Putamen (tissue), 1 donor: ENCODE measurements at places on chromosomes 16 and 17.

GRCh38 chr16:88531931-88532433 lies 38.2 kb upstream of the ZC3H18 start:
- no peak for DNase-seq

GRCh38 chr16:89511374-89511773 lies 3.2 kb downstream of the SPG7 start:
- no peak for DNase-seq

DNA sequence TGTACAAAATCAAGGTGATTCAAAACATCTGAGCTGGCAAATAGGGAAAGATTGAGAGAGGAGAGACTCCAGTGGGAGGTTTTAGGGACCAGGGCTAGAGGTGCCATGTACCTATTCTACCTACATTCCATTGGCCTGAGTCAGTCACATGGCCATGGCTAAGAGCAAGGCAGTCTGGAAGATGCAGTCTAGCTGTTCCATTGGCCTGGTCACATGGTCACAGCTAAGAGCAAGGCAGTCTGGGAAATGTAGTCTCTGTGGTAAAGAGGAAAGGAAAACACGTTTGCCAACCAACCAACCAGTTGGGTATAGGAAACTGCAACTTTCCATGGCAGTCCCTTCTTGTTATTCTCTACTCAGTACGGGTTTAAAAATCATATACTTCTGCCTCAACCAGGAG lies 369.1 kb downstream of the XYLT1 start:
- DNase-seq: no peak

GRCh38 chr16:84595052-84595481 lies 22.8 kb downstream of the COTL1 start:
- no peak for DNase-seq

GRCh38 chr16:67244387-67245185 lies 2.7 kb downstream of the FHOD1 start:
- DNase-seq: no peak

DNA sequence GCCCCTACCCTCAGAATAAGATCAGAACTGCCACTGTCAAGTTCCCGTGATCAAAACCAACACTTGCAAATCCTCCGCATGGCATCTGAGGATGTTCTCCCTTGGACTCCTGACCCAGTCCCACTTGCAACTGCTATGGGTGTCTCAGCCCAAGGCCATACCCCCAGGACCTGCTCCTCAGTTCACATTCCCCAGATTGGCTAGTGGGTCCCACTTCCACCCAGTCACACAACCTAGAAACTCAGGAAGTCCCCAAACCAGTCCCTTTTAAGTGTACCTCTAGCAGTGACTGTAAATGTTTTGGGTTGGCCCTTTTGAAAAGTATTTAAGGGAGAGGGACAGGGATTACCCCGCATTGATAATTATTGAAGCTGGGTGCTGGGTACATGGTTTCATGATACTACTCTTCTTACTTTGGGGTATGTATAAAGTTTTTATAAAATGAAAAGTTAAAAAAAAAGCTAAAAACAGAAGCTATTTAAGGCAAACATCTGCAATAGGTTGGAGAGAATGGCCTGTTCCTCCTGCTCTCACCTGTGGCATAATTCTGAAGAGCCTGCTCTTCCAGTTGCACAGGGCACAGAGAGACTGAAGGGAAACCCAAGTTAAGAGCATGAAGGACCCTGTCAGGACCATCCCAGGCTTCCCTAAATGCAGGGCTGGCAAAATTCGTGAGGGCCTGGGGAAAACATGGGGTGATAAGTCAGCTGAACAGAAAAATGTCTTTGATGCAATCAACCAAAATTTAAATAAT lies 42.5 kb downstream of the ERN1 start:
- DNase-seq: no peak

- no peak for DNase-seq
Measured at GRCh38 chr16:3235856-3236669, 1.1 kb upstream of the ZNF200 start.

- DNase-seq: no peak
Measured at GRCh38 chr16:76346210-76346609, 69.0 kb downstream of the CNTNAP4 start.

DNA sequence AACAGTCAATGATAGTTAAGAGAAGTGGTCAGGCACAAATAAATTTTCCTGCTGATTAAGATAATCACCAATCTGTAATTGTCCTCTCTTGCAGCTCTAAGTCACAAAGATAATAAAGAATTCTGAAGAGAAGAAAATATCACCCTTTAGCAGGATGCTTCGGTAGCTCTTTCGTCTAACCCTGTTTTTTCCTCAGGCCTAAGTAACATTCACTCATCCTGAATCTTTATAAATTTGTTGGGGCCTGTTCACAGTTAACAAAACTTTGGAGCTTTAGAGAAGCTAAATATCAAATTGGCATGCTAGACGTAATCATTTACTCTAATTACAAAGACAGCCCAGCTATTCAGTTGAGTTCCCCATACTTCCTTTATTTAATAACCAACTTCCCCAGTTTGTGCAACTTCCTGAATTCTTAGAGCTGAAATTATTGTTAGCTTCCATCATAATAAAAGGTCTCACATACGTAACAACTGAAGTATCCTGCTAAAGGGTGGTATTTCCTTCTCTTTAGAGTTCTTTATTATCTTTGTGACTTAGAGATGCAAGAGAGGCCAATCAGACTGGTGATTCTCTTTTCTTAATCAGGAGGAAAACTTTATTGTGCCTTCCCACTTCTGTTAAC lies 118.6 kb downstream of the TANGO6 start:
- DNase-seq: no peak

DNA sequence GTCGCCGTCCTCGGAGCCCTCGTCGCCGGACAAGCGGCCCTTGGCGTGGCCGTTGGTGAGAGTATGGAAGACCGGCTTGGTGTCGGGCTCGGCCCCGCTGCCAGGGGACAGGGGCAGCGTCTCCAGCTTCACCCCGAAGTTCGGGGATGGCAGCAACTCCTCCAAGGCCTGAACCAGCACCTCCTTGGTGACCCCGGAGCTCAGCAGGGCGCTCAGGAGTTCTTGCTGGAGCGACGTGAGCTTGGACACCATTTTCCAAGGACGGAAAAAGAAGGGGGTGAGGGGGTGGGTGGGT lies 279 bp downstream of the HNF1B start:
- no peak for DNase-seq

GRCh38 chr17:44979426-44979995 lies 11.4 kb upstream of the C1QL1 start:
- no peak for DNase-seq

DNA sequence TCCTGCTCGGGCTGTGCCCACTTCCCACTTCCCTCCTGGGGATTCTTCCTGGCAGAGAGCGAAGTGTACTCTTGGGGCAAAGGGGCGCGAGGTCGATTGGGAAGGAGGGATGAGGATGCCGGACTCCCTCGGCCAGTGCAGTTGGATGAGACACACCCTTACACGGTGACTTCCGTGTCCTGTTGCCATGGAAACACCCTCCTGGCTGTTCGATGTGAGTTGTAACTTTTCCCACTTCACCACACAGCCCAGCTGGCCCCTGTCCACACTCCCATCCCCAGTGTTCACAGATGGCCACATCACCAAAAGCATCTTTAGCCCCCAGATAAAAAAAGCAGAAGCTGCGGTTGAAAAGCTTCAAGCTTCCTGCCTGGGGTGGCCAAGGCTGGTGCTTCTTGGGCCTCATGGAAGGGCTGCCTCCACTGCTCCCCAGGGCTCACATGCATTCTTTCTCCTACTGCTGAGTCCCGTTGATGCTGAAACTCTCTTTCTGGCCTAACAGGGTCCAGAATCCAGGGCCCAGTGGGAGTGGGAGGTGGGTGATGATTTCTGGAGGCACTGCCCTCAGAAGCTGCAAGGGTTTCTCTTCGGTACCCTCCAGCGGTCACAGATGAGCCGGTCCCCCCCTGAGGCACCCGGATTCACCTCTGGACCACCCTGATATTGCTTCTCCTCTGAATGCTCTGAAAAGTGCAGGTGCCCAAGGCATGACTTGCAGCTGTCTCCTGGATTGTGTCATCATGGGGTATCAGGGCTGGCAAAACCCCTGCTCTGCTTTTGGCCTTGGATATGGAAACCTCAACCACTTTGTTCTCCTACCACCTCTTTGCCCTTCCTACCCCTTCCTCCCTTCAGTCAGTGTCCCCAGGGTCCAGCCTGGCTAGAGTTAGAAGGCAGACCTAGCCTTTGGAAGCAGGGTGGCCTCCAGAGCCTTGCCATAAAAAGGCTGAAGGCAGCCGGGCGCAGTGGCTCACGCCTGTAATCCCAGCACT lies 2.2 kb upstream of the TRAF4 start:
- DNase-seq: no peak
